Natural killer cell treated with Interleukin-12 subunit alpha and Interleukin-12 subunit beta and Interleukin-15 and Interleukin-18, amount 100 ng/mL, for 72 hours (primary cell): ENCODE measurements at places on chromosomes 16 and 17. TPM values are rescaled to one million over a fixed set of nuclear protein-coding genes. Genes with fewer than 3 reads are reported as not detected.

DNA sequence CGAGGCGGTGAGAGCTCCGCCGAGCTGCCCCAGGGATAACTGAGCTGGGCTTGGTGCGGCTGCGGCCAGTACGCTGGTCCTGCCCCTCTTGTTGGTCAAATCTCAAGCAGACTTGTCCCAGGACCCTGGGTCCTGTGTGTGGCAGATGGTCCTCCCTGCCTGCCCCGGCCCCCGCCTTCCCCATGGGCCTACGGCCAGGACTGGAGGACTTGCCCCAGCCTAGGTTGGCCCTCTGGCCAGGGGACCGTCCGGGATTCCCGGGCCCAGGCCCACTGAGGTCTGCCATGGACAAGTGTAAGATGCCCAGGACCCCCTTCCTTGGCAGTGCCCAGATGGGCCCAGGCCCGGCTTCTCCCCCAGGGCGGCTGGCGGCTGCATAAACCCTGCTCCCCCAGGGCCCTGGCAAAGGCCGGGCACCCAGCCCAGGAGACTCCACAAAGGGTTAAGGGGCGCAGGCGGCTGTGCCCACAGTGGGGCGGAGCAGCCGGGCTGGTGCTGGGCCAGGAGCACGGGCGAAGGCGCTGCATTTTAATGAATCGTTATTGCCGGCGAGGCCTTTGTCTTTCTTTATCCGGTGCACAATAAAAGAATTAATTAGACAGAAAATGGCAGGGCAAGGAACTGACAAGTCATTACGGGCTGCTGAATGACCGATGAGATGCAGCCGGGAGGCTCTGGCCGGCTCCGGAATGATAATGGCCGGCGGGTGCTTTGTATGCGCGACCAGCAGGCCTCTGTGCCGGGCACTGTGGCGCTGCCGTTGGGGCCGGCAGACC lies 9.1 kb downstream of the SOX8 start:
- H3K4me1 ChIP-seq, result no peaks in the 10 kb centered on the region
- peaks cover 10% of the 10 kb centered on the region for H3K27me3 ChIP-seq
- H3K27ac ChIP-seq, result no peak overlapping the region
- no peaks in the 10 kb centered on the region for H3K36me3 ChIP-seq

DNA sequence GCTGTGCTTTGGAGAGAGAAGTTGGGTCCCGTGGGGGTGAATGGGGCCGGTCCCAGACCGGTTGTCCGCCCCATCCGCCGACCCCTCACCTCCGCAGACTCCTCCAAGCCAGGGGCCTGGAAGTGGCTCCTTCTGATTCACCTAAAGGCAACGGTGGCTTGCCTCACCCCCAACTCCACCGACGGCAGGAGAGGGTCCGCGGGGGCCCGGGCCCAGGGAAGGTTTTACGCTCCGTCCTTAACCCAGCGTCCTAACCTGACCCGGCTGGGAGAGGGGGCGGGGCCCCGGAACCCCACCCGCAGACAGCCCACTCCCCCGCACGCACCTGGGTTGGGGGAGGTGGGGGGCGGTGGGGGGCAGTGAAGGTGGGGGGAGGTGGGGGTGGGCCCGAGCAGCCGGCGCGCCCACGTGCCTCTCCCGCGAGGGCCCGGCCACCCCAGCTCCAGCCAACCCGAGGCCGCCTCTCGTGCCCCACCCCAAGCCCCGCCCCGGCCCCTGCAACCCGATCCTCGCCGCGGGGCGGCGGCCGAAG lies 12.7 kb upstream of the CD300A start:
- no peaks in the 10 kb centered on the region for H3K36me3 ChIP-seq
- H3K27me3 ChIP-seq, result no peaks in the 10 kb centered on the region
- H3K4me3 ChIP-seq, result peak overlapping the region; percentile 20
- peaks cover 15% of the 10 kb centered on the region for H3K4me1 ChIP-seq
- H3K27ac ChIP-seq, result no peak overlapping the region
- no peak for DNase-seq

- no peak overlapping the region for H3K27ac ChIP-seq
- H3K4me3 ChIP-seq, result no peak overlapping the region
- no peaks in the 10 kb centered on the region for H3K36me3 ChIP-seq
- H3K4me1 ChIP-seq, result peaks cover 2% of the 10 kb centered on the region
- no peak for DNase-seq
Observed at GRCh38 chr17:40031706-40032105, 16.5 kb downstream of the CSF3 start.

GRCh38 chr16:14131774-14132695 lies 60.9 kb downstream of the MRTFB start:
- peaks cover 9% of the 10 kb centered on the region for H3K36me3 ChIP-seq
- DNase-seq, result no peak
- H3K27ac ChIP-seq, result no peak overlapping the region
- H3K4me3 ChIP-seq, result no peak overlapping the region
- no peaks in the 10 kb centered on the region for H3K4me1 ChIP-seq

The UNC13D gene
- total RNA-seq, result 270 TPM

The RNF43 gene
- not detected for total RNA-seq

DNA sequence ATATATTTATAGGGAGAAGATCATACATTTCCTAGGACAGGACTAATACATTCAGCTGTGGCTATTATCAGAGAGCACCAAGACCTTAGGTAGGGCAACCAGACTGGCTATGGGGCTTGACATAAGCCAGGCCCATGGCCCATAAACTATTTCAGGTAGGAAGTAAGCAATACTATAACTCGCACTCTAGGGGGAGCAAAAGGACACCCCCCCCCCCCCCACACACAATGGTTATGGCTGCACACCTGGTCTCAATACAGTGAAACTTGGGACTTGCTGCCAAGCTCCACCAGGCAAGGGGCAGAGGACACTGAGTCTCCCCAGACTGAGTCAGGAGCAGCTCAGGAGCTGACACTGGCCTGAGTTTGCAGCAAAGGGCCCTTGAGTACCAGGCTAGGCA lies 348.9 kb upstream of the ASIC2 start:
- H3K4me3 ChIP-seq, result no peak overlapping the region
- no peak overlapping the region for H3K27ac ChIP-seq
- H3K27me3 ChIP-seq, result peaks cover 25% of the 10 kb centered on the region

The LDHD gene
- total RNA-seq, result 1.1 TPM

DNA sequence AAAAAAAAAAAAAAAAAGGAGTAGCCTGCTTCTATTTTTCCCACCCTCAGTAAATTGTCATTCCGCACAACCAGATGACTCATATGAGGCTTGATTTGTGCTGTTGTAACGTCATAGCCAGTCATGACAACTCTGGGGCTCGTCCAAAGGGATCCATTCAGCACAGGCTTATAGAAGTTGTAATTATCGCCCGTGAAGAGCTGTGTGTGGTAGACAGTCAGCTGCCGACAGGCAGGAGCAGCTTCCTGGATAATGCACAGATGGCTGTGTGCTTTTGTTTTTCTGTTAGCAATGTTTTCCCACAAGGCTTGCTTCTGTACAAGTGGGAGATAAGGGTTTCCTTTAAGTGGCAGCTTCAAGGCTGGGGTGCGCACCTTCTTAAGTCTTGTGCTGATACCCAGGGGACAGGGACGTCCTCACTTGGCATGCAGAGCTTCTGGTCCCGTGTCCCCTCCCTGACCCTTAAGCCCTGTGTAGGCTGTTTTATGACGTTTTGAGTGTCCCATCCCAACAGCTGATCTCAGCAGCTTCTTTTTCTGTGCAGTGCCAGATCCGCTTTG lies 26.0 kb downstream of the SNX29 start:
- no peak for DNase-seq
- H3K27ac ChIP-seq, result no peak overlapping the region
- no peaks in the 10 kb centered on the region for H3K4me1 ChIP-seq

The CAVIN1 gene
- total RNA-seq, result not detected

GRCh38 chr16:75104836-75105235 lies 11.7 kb downstream of the LDHD start:
- no peak overlapping the region for H3K4me3 ChIP-seq
- peaks cover 59% of the 10 kb centered on the region for H3K4me1 ChIP-seq
- H3K36me3 ChIP-seq, result peaks cover 13% of the 10 kb centered on the region
- no peak for DNase-seq

The TNS4 gene
- 2.9 TPM for total RNA-seq

GRCh38 chr16:11283820-11284248 lies 2.7 kb upstream of the PRM1 start:
- no peak overlapping the region for H3K4me3 ChIP-seq
- H3K4me1 ChIP-seq, result peaks cover 19% of the 10 kb centered on the region
- H3K36me3 ChIP-seq, result no peaks in the 10 kb centered on the region
- H3K27ac ChIP-seq, result no peak overlapping the region

DNA sequence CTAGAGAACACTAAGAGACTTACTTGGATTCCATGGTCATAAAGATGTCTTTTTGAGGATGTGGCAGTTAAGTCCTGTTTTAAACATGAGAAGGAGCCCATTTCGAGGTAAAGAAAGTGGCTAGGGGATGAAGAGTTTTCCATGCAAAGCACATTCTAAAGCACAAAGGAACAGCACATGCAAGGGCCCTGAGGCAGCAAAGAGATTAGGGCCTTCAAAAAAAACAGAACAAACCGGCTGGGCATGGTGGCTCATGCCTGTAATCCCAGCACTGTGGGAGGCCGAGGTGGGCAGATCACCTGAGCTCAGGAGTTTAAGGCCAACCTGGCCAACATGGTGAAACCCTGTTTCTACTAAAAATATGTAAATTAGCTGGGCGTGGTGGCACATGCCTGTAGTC lies 79.8 kb downstream of the AKAP1 start:
- DNase-seq, result no peak
- H3K4me1 ChIP-seq, result peaks cover 12% of the 10 kb centered on the region
- H3K4me3 ChIP-seq, result no peak overlapping the region
- peaks cover 45% of the 10 kb centered on the region for H3K27me3 ChIP-seq
- H3K27ac ChIP-seq, result no peak overlapping the region

The CDT1 gene
- 50.0 TPM for total RNA-seq

GRCh38 chr16:83159049-83159448 lies 532.3 kb downstream of the CDH13 start:
- no peak for DNase-seq
- no peaks in the 10 kb centered on the region for H3K36me3 ChIP-seq
- no peak overlapping the region for H3K4me3 ChIP-seq
- no peaks in the 10 kb centered on the region for H3K4me1 ChIP-seq
- H3K27me3 ChIP-seq, result peaks cover 18% of the 10 kb centered on the region

The ASPHD1 gene
- total RNA-seq, result 1.3 TPM

DNA sequence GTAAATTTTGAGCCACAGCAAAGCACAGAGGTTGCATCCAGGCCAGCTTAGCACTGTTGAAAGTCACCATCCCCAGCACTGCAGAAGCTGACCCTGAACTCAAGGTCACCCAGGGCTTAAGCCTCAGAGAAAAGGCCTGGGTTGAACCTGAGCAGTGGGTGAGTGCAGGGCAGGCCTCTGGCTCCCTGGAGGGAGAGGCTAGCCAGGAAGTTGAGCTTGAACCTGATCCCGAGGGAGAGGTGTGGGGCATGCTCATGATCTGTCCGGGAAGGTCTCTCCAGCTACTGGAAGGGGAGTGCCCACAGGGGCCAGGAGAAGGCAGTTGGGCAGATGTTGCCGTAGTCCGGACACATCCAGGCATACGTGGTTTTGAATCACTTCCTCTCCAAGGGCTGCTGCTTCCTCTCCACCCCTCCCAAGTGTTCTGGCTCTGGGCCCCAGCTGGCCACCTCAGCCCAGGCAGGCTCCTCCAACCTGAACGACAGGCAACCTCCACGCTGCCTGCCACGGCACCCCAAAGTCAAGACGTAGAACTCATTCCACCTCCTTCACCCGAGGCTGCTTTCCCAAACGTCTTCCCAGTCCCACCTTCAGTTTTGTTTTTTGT lies 18.4 kb downstream of the CARHSP1 start:
- no peaks in the 10 kb centered on the region for H3K27me3 ChIP-seq
- DNase-seq, result no peak

DNA sequence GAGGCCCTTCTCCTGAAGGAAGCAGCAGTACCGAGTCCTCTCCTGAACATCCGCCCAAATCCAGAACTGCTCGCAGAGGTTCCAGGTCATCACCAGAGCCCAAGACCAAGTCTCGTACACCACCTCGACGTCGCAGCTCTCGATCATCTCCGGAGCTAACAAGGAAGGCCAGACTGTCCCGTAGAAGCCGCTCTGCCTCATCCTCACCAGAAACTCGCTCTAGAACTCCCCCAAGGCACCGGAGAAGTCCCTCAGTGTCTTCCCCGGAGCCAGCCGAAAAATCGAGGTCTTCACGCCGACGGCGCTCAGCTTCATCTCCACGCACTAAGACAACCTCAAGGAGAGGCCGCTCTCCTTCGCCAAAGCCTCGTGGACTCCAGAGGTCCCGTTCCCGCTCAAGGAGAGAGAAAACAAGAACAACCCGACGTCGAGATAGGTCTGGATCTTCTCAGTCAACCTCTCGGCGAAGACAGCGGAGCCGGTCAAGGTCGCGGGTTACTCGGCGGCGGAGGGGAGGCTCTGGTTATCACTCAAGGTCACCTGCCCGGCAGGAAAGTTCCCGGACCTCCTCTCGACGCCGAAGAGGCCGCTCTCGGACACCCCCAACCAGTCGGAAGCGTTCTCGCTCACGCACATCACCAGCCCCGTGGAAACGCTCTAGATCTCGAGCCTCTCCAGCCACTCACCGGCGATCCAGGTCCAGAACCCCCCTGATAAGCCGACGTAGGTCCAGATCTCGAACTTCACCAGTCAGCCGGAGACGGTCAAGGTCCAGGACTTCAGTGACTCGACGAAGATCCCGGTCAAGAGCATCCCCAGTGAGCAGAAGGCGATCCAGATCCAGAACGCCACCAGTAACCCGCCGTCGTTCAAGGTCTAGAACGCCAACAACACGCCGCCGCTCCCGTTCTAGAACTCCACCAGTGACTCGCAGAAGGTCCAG lies 11.3 kb downstream of the ELOB start:
- DNase-seq, result no peak
- peaks cover 44% of the 10 kb centered on the region for H3K36me3 ChIP-seq
- H3K27ac ChIP-seq, result no peak overlapping the region

The MAFG gene
- 49.4 TPM for total RNA-seq

The HNF1B gene
- 0.19 TPM for total RNA-seq

- peaks cover 5% of the 10 kb centered on the region for H3K36me3 ChIP-seq
- peak overlapping the region; percentile 78 for H3K27ac ChIP-seq
- H3K27me3 ChIP-seq, result no peaks in the 10 kb centered on the region
- H3K4me1 ChIP-seq, result peaks cover 22% of the 10 kb centered on the region
- no peak for DNase-seq
Observed at GRCh38 chr16:57736419-57737351, 1.1 kb downstream of the KATNB1 start.

GRCh38 chr17:41367426-41368075 lies 2.1 kb downstream of the KRT33B start:
- no peak overlapping the region for H3K27ac ChIP-seq
- DNase-seq, result peak; percentile 37
- no peak overlapping the region for H3K4me3 ChIP-seq
- H3K4me1 ChIP-seq, result no peaks in the 10 kb centered on the region

- peak overlapping the region; percentile 79 for H3K4me3 ChIP-seq
- H3K27ac ChIP-seq, result peak overlapping the region; percentile 96
- DNase-seq, result no peak
- H3K4me1 ChIP-seq, result peaks cover 85% of the 10 kb centered on the region
Observed at GRCh38 chr17:7579834-7580603, 581 bp downstream of the CD68 start.

- H3K27me3 ChIP-seq, result no peaks in the 10 kb centered on the region
- H3K4me1 ChIP-seq, result no peaks in the 10 kb centered on the region
- no peaks in the 10 kb centered on the region for H3K36me3 ChIP-seq
- DNase-seq, result no peak
Observed at GRCh38 chr17:80920441-80920840, 71.2 kb upstream of the CHMP6 start.

- H3K27me3 ChIP-seq, result peaks cover 11% of the 10 kb centered on the region
- no peak overlapping the region for H3K27ac ChIP-seq
- H3K4me3 ChIP-seq, result no peak overlapping the region
- no peaks in the 10 kb centered on the region for H3K36me3 ChIP-seq
Observed at GRCh38 chr17:73325527-73325842, 13.7 kb upstream of the CDC42EP4 start.
